ENCODE measurements at places on chromosomes 4 and X.

- DNase-seq, result no peak
Observed at GRCh38 chr4:77120886-77121508, 36.0 kb upstream of the CCNG2 start.

DNA sequence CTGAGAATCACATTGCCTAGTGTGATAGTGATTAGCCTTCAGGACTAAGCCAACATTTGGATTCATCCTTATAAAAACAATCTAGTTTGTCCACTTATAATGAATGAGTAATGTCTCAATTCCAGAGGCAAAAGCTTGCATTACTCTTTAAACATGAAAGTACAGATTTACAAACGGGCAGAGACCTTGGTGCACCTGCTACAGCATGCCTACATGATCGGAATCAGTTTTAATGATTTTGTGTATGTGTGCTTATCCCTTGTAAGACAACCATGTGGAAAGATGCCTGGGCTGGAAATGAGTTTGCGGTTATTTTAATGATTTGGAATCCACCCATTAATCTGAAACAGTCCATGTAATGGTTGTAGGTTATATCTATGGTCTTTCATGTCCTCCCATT is 572.7 kb downstream of the KLHL13 start:
- no peak for DNase-seq

DNA sequence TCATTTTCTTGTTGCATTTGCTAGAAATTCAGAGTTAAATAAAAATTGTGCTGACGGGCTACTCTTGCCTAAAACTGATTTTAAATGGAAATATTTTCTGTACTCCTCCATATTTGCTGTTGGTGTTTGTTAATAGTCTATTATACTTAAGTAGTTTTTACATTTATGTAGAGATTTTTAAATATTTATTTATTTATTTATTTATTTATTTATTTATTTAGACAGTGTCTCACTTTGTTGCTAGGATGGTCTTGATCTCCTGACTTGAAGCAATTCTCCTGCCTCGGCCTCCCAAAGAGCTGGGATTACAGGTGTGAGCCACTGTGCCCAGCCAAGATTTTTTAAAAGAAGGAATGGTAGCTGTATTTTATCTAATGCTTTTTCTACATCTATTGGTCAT is 68.1 kb downstream of the TMEM164 start:
- DNase-seq, result no peak

- DNase-seq, result peak; percentile 32
Observed at GRCh38 chrX:1554469-1555210, 17.7 kb upstream of the P2RY8 start.

DNA sequence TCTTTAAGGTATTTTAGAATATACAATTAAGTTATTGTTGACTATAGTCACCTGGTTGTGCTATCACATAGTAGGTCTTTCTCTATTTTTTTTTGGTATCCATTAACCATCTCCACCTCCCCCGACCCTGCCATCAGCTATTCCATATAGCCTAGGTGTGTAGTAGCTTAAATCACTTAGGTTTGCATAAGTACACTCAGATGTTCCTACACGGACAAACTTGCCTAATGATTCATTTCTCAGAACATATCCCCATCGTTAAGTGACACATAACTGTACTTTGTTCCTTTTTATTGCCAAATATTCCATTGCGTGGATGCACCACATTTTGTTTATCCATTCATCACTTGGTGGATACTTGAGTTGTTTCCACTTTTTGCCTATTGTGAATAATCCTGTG is 67.9 kb downstream of the SLAIN2 start:
- DNase-seq, result no peak

DNA sequence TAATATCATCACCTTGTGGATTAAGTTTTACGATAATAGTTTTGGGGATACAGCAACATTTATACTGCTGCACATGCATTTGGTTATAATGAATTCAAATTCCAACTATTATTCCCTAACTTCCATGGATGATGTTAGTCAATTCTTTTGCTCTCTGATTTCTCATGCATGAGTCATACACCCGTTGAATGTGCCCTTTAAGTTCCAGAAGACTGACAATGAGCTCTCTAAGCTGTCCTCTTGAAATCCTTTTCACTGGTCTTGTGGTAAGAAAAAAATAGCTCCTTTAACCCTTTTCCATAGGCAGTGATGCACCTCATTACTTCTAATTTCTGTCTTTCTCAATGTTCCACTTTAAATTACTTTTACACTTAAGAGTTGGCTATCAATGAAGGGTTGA is 1095.2 kb upstream of the POU3F4 start:
- DNase-seq, result no peak

- DNase-seq, result no peak
Observed at GRCh38 chr4:143407474-143407873, 70.8 kb downstream of the GAB1 start.

GRCh38 chrX:151184705-151185104 is 8.3 kb downstream of the GPR50 start:
- DNase-seq, result no peak

GRCh38 chr4:15295421-15296162 is 132.2 kb upstream of the C1QTNF7 start:
- no peak for DNase-seq

- no peak for DNase-seq
Observed at GRCh38 chr4:88757776-88758175, 60.1 kb upstream of the NAP1L5 start.

DNA sequence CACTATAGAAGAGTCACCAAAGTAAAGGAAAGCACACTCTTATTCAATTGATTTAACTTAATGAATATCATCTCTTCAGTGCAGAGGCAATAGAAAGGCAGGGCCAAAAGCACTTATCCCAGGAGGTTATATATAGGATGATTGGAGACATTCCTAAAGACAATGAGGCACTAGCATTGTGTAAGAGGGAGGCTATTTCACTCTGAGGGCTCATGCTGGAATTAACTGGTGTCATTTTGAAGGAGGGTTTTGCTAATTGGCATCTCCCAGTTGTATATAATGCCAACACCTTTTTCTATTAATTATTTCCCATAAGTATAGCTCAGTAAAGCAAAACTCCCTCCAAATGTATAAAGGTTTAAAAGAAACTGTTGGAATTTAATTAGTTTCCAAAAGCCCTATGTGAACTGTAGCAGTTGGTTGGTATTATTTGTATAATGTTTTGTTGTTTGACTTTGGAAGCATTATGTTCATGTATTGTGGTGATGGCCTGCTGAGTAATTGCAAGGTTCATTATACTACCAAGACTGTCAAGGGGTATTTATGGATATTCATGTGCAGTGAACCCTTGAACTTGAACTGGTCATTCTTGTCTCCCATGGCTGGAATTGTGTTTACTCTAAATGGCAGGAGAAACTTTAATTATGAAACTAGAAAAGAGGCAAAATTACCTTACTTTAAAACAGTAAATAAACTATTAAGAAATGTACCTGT is 270.3 kb downstream of the BMPR1B start:
- no peak for DNase-seq

GRCh38 chr4:99390055-99390454 is 37.5 kb upstream of the ADH1C start:
- no peak for DNase-seq

DNA sequence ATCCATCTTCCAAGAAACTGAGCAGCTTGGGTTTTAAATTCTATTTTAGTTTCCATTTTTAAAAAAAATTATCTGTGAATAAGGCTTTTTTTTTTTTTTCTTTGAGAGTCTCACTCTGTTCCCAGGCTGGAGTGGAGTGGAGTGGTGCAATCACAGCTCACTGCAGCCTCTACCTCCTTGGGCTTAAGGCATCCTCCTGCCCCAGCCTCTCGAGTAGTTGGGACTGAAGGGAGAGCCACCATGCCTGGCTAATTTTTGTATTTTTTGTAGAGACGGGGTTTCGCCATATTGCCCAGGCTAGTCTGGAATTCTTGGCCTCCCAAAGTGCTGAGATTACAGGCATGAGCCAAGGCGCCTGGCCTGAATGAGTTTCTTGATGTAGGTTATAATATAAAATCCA is 1.4 kb downstream of the ENOPH1 start:
- no peak for DNase-seq

GRCh38 chr4:150367326-150367725 is 214.6 kb upstream of the MAB21L2 start:
- DNase-seq, result no peak

DNA sequence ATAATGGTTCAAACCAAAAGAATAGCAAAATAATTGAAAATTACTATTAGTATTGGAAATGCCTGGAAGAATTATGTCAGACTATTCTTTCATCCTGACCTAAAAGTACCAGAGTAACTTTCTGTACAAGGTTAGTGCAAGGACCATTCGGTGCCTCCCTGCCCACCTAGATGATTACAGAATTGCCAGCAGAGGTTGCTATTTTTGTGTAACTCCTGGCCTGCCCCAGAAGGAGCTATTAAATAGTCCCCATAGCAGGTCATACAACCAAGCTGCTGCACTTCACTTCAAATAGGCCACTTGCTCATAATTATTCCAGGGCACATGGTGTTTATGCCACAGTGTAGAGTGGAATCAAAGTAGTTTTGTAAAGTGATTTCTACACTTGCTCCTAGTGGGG is 831.1 kb upstream of the PABPC4L start:
- no peak for DNase-seq

- DNase-seq, result no peak
Observed at GRCh38 chr4:45030059-45030458, 303.7 kb upstream of the GNPDA2 start.

DNA sequence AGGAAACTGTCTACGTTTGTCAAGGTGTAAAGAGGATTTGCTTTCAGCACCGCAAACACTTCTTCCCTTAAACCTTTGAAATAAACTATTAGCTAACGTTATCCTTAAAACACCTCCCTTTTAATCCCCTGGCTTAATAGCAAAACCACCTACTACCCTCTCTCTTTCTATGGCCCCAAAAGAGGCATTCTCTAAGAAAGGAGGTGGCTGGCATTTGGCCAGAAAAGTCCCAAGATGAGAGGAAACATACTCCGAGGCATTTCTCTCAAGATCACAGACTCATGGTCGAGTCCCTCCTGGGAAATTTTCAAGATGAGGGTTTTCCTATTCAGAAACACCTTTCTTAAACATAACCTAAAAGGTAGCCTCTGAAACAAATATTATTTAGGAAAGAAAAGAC is 60.6 kb upstream of the VCX3B start:
- DNase-seq, result no peak

- no peak for DNase-seq
Observed at GRCh38 chr4:98656886-98657285, 1.5 kb downstream of the TSPAN5 start.

GRCh38 chr4:25843340-25844097 is 19.3 kb downstream of the SEL1L3 start:
- no peak for DNase-seq

GRCh38 chr4:115366390-115366789 is 253.0 kb upstream of the NDST4 start:
- no peak for DNase-seq

DNA sequence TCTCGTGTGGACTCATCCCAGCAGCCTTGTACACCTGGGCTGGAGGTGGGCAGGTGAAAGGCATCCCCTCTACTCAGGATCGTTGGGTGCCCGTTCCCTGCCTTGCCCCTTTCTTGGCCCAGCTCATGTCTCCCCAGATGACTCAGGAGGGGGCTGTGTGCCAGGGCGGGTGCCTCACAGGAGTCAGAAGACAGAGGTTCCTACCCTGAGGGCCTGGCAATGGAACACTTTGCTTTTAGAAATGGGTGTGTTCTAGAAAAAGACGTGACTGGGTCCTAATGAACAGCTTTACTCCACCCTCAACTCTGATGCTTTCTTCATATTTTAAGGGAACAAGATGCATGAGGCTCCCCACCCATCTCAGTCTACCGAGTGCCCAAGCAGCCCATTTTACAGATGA is 22.5 kb upstream of the TRIM2 start:
- DNase-seq, result no peak

DNA sequence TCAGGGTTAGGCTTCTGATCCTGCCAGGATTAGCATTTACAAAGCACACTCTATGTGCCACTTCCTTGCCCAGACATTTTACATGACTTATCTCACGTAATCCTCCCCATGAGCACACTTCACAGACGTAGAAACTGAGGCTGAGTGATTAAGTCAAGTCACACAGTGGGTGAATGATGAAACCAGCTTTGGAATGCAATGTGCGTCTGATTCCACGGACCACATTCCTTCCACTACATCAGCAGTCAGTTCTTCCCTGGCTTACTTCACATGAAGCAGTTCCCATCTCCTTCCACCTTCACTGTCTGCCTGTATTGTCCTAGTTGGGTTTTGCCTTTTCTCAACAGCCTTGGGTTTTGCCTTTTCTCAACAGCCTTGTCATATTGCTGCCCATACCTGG is 134.3 kb upstream of the PPARGC1A start:
- no peak for DNase-seq

GRCh38 chrX:109274806-109275205 is 207.1 kb downstream of the GUCY2F start:
- no peak for DNase-seq

- DNase-seq, result peak; percentile 64
Observed at GRCh38 chr4:2689825-2690700, 66.1 kb downstream of the TNIP2 start.

DNA sequence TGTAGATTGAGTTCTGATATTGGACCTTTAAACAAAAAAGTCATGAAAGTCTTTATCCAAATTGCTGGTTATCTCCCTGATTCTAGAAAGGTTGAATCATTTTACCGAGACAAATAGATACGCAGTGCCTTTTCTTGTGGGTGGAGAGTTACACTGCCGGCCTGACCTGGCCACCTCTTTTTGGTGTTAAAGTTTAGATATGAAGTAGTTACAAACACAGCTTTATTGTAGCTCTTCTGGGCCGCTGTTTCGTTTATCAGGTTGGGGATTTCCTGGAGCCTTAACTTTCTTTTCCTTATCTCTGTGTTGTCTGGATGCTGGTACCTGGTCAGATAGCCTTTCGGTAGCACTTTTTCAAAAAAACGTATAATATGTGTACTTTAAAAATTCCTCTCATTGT is 31.0 kb downstream of the FNIP2 start:
- no peak for DNase-seq

- no peak for DNase-seq
Observed at GRCh38 chrX:68454476-68455150, 21.3 kb upstream of the OPHN1 start.

- DNase-seq, result no peak
Observed at GRCh38 chr4:10458177-10458576, 951 bp upstream of the ZNF518B start.

GRCh38 chr4:102732678-102733077 is 28.1 kb downstream of the MANBA start:
- no peak for DNase-seq

GRCh38 chr4:7967063-7967440 is 27.4 kb upstream of the AFAP1 start:
- no peak for DNase-seq

- no peak for DNase-seq
Observed at GRCh38 chr4:53100501-53101190, 238.5 kb downstream of the RASL11B start.

DNA sequence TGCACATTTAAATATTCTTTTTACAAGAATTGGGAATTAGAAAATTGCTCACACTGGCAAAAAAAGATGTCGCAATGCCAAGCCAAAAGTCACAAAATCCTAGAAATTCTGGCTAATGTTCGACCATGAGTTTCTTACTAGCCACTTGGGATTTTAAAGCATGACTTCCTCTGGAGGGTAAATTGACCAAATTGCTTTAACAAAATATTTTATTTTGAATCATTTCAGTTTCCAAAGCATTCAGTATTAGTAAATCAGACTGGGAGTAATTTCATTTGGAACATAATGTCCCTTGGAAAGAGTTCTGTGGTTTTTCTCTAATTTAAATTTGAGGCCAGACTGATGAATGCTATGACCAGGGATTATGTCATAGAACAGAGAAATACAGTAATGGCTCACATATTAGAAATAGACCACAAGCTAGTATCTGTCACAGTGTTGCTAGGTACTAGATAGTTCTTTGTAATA is 7.6 kb upstream of the CXCL5 start:
- DNase-seq, result no peak

GRCh38 chrX:3393581-3394111 is 47.2 kb upstream of the MXRA5 start:
- no peak for DNase-seq

All from activated T-cell treated with anti-CD3 and anti-CD28 coated beads, Interleukin-2, amount 50 U/mL, for 48 hours (primary cell).